ENCODE measurements at places on chromosomes 3 and 15. TPM values are rescaled to one million over a fixed set of nuclear protein-coding genes. Genes with fewer than 3 reads are reported as not detected.
A peak's percentile ranks its signal among the peaks of the same experiment; 100 is the strongest.

- H3K4me3 ChIP-seq, result no peak overlapping the region
- H3K36me3 ChIP-seq, result peaks cover 11% of the 10 kb centered on the region
- no peak for DNase-seq
These were observed 112.9 kb downstream of the SEC22A start for GRCh38 chr3:123314359-123315270.

GRCh38 chr15:35505141-35505540 lies 40.8 kb downstream of the DPH6 start:
- H3K4me1 ChIP-seq, result peaks cover 18% of the 10 kb centered on the region
- no peak for DNase-seq
- H3K27ac ChIP-seq, result no peak overlapping the region
- no peak overlapping the region for H3K4me3 ChIP-seq
- no peaks in the 10 kb centered on the region for H3K36me3 ChIP-seq

GRCh38 chr3:72492240-72492639 lies 356.0 kb downstream of the SHQ1 start:
- no peaks in the 10 kb centered on the region for H3K27me3 ChIP-seq
- H3K4me1 ChIP-seq, result no peaks in the 10 kb centered on the region
- H3K4me3 ChIP-seq, result no peak overlapping the region

GRCh38 chr15:93088200-93088980 lies 621 bp downstream of the RGMA start:
- peaks cover 5% of the 10 kb centered on the region for H3K27me3 ChIP-seq
- no peak for DNase-seq
- no peak overlapping the region for H3K27ac ChIP-seq
- no peaks in the 10 kb centered on the region for H3K36me3 ChIP-seq
- H3K4me3 ChIP-seq, result peak overlapping the region; percentile 63

ITIH1 gene
- 1.1 TPM for polyA plus RNA-seq

CD86 gene
- 0.38 TPM for polyA plus RNA-seq
